NCI-H524 (cell line): ENCODE measurements at places on chromosomes 6 and 20.

GRCh38 chr6:120248451-120248850, 898.9 kb upstream of the MAN1A1 start:
- no peak for DNase-seq

- no peak for DNase-seq
These were observed 86.9 kb upstream of the SMLR1 start for GRCh38 chr6:130740308-130740707.

DNA sequence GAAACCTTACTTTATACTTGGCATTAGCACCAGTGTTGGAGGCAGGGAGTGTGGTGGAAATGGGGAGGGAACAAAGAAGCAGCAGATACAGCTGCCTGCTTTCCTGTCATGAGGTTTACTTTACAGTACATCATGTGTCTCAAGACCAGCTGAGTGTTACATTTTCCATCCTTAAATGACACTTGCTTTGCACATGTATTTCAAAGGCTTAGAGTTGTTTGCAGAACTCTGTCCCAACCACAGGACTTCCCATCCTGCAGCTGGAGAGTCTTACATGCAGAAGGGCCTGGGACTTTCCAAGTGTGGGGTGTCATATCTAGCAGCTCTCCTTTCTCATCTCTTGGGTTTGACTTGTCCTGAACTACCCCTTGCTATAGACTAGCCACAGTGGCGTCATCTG, 395.9 kb downstream of the DHX35 start:
- DNase-seq: peak; percentile 32

GRCh38 chr20:41231136-41231535, 86.4 kb downstream of the ZHX3 start:
- DNase-seq: no peak

DNA sequence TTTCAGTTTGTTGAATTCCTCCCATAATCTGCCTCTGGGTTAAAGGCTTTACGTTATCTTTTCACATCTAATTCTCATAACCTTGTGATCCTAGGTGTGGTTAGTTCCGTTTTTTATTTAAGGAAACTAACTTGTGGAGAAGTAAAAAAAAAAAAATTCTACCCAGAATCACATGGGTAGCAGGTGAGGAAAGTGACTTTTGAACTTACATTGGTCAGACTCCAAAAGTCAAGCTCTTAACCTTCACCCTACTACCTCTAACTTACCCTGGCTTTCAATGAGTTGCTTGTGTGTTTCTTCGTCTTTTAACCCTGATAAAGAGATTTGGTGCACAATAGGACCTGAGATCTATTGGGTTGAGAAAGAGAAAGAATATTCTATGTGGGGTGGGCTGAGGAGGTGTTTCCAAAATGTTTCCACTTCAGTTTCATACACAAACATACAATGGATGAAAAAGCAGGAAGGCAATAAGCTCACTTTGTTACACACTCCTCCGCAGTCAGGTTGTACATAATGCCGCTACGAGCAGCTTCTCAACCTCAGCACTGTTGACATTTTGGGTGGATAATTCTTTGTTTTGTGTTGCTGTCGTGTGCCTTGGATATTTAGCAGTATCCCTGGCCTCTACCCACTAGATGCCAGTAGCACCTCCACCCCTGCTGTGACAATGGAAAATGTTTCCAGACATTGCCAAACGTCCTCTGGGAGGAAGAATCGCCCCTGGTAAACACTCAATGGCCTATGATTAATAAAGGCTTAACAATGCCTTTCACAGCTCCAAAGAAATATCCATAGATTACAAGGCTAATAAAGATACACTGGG, 193.0 kb upstream of the ZNF217 start:
- no peak for DNase-seq

- peak; percentile 10 for DNase-seq
These were observed 27.6 kb downstream of the CDH26 start for GRCh38 chr20:59985864-59986263.

GRCh38 chr6:17998442-17998841, 11.0 kb upstream of the KIF13A start:
- DNase-seq: no peak

DNA sequence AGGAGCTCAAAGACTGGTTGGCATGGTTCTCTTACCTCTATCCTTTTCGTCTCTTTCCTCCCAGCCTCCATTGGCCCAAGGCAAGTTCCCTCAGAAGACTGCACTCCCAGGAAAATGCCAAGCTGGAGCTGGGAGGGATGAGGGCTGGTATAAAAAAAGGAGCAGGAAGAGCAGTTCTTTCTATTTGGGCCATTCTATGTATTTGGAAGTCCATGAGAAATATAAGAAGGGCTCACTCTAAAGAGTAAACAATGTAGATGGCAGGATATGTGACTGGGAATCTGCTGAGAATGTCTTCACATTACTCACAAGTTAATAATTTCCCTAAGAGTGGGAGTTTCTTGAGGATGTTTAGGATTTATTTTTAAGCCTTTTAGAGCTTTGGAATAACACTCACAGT, 36.6 kb upstream of the ADTRP start:
- DNase-seq: no peak

GRCh38 chr6:43274916-43275597, 23.0 kb upstream of the SLC22A7 start:
- DNase-seq: no peak

DNA sequence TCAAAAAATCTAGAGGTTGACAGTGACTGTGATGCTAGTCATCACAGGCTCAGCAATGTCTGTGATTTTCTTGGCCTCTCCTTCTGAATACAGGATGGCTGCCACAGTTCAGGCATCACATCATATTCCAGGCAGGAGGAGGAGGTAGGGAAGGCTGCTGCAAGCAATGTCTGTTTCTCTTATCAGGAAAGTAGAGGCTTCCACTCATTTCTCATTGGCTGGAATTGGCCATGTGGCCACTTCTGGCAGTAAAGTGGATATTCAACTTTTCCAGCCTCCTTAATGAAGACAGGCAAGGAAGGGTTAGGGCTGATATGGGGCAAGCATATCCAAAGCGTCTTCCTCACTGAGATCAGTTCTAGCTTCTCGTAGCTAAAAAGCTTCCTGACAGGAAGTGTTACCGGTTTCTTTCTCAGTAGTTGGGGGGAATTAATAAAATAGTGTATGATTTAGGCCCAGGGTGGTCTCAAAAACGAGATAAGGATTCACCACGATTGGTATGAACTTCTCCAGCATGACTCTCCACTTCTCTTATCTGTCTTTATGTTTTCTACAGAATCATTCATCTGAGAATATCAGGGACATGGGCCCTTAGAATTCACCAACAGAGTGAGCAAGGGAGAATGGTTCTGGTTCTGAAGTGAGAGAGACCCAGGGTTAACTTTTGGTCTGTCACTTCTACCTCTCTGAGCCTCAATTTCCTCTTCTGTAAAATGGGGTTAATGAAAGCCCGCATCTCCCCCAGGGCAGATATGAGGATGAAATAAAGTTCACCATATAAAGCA, 32.7 kb upstream of the PSMF1 start:
- DNase-seq: no peak

DNA sequence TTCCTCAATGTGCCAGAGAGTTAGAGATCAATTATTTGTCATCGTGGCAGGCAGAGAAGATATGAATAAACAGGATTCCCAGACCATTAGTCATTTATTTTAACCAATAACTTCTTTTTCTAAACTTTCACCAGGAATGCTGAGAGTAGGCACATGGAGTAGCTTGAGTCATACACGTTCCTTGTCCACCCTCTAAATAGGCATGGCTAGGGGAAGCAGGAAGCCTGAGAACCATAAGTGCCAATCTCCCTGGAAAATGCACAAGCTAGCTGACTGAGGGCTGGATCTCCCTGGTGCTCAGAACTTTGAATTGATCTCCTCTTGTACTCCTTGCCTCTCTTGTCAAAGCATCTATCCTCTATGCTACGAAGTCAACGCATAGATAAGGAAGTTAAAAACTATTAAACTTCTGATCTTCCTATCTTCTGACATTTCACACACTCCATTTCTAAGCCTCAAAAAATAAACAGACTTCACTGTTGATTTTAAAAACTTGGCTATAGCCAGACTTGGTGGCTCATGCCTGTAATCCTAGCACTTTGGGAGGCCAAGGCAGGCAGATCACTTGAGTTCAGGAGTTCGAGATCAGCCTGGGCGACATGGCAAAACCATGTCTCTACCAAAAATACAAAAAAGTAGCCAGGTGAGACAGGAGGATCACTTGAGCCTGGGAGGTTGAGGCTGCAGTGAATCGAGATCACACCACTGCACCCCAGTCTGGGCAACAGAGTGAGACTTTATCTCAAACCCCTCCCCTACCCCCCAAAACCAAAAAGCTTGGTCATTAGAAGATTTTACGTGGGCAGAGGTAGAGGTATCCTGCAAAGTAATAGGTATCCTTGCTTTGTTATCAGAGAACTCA, 11.8 kb downstream of the ADTRP start:
- DNase-seq: no peak

DNA sequence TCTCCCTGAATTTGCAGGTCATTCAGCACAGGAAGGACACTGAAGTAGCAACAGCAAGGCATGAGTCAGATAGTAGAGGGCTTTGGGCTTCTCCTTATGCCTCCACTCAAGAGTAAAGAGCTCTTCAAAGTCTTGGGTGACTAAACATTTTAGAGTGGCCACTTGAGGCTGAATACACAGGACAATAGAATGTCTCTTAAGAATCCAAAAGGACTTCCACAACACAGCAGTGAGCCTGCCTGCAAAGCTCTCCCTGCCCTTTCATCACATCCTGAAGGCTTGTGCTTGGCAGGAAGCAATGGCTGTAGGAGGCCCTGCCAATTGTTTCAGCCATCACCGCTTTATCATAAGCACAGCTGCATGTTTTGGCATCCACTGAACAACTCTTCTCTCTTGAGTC, 36.8 kb downstream of the FOXQ1 start:
- peak; percentile 84 for DNase-seq

- DNase-seq: no peak
These were observed 20.3 kb downstream of the OR2A4 start for GRCh38 chr6:131680868-131681267.

DNA sequence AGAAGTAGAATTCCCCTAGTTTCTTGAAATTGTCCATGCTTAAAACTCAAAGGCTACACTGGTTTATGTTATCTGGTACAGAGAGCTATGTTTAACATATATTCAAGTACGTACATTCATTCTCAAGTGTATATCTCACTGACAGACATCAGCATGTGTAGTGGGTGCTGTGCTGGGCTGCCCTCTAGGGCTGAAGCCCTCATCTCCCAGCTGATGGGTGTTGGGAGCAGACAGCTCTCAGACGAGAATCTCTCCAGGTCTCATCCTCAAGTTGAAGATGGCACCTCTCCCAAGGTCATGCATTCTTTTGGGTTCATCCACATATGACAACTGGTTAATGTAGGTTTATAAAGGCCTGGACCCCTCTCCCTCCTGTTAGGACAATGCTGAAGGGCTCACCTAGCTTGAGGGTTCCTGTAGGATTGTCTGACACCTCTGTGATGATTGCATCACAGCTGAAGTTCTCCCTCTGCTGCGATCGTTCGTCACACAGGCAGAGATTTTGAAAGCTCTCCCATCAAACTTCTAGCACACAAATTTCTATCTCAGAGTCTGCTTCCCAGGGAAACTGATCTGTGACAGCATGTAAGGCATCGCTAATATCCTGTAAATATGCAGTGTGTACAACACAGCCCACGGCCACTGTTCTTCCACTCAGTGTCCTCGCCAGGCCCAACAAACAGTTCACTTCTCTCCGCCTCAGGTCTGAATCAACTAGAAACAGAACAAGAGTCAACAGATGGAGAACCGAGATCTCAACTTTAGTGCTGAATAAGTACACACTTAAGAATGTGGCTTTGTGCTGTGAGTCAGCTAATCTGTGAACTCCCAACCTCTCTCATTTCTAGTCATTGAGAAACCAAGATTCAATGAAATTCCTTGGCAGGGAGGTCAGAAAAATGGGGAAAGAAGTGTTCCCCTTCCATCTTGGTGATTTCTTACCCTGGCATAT, 43.2 kb downstream of the PREP start:
- peak; percentile 33 for DNase-seq

DNA sequence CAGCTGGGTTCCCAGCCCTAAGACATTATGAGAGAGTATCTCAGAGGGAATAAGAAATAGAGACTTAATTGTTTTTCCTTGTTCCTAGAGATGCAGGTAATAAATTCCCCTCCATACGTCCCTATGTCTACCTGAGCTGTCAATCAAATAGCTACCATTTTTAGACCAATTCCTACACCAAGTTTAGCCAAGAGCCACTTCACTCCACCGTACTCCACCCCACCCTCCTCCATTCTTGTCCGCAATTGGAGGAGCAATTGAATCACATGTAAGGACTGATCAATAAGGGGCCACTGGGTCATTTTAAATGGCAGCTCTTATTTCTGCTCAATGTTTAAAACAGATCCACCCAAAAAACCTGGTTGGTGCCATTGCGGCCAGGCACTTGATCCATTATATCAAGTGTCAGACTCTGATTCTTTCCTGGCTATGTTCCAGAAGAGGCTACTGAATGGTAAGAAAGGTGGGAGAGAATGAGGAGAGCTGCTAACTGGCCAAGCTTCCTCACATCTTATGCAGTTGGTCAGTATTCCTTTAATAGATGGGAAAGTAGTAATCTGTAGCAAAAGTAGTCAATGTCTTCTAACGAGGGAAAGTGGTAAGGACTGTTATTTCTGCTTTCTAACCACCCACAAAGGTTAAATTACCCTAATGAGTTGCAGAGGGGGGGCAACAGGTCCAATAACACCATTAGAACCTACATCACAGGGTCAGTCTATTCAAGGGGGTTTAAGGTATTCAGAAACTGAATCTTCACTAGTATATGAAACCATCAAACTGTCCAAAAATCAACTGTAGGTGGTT, 34.1 kb downstream of the ARHGAP18 start:
- DNase-seq: peak; percentile 79

DNA sequence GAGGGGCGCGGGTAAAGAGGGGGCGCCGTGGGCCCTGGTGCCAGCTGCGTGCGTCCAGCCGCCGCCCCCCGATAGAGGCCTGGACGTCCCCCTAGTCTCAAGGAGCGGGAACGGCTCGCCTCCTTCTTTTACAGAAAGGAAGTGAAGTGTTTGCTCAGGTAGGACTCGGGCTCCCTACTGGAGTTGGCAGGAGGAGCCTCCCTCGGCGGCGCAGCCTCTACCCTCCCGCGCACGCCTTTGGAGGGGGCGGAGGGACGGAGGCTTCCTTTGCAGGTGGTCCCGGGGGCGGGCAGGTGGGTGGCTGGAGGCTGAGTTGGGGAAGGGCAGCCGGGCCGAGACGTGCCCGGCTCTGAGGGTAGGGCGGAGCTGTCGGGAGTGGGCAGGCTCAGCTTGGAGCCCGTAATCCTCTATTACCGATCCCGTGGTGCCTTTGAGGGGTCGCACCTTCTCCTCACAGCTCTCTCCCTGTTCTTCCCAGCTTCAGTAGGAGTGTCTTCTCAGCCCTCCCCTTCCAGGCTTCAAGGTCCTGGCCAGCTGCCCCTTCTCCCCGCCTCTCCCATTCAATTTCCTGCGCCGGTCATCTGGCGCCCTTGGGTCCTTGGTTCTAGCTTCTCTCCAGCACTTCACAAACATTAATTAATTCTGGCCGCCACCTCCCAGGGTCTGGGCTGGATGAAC, 728 bp downstream of the ITPR3 start:
- DNase-seq: peak; percentile 36

DNA sequence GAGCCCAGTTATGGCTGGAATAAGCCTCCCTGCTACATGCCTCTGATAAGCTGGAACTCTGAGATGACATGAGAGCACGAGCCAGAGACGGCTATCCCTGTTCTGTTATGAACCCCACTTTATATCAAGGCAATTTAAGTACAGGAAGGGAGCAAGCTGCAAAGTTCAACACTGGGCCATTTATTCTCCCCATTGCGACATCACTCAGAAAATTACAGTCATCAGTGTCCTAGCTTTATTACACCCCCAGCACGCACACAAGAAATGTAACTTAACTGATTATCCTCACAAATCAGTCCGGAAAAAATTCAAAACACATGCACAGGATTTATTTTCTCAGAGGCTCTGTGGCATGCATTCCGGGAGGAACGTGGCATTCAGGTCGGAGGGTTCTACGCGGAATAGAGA, 125.3 kb upstream of the SLC2A12 start:
- DNase-seq: no peak
